ENCODE measurements at places on chromosomes 7 and 10. TPM values are rescaled to one million over a fixed set of nuclear protein-coding genes. Genes with fewer than 3 reads are reported as not detected.

- peaks cover 22% of the 10 kb centered on the region for H3K27me3 ChIP-seq
- no peak overlapping the region for H3K27ac ChIP-seq
- no peaks in the 10 kb centered on the region for H3K36me3 ChIP-seq
- H3K4me3 ChIP-seq: peak overlapping the region; percentile 99
- DNase-seq: peak; percentile 56
These were observed 9.4 kb downstream of the NXPH1 start for GRCh38 chr7:8442814-8443304.

ACTL6B gene
- total RNA-seq: 95.2 TPM

DNA sequence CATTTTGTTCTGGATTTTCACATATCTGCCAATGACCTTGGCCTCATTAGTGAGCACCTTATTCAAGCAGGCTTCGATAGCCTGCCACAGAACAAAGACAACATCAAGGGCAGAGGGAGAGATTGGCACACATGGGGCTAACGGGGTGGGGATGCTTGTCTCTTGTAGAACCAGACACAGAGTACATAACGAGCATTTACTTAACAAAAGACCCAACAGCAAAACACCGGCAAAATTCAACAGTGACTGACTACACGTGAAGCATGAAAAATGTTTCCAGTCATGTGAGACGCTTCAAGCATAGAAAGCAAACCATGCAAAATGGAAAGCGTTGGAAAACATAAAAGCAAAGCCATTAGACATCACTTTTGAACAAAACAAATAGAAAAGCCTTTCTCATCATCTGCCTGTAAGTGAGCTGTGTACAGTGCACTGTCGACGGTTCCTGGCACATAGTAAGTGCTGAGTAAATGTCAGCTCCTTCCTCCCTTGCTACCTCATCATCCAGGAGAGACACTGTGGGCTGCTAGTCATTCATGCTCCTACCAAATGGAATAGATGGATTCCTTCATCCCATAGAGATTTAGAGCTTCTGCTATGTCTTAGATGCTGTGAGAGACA lies 134.4 kb upstream of the AGK start:
- H3K27me3 ChIP-seq: peaks cover 2% of the 10 kb centered on the region
- H3K4me3 ChIP-seq: no peak overlapping the region
- no peak overlapping the region for H3K27ac ChIP-seq
- H3K4me1 ChIP-seq: no peaks in the 10 kb centered on the region

DNA sequence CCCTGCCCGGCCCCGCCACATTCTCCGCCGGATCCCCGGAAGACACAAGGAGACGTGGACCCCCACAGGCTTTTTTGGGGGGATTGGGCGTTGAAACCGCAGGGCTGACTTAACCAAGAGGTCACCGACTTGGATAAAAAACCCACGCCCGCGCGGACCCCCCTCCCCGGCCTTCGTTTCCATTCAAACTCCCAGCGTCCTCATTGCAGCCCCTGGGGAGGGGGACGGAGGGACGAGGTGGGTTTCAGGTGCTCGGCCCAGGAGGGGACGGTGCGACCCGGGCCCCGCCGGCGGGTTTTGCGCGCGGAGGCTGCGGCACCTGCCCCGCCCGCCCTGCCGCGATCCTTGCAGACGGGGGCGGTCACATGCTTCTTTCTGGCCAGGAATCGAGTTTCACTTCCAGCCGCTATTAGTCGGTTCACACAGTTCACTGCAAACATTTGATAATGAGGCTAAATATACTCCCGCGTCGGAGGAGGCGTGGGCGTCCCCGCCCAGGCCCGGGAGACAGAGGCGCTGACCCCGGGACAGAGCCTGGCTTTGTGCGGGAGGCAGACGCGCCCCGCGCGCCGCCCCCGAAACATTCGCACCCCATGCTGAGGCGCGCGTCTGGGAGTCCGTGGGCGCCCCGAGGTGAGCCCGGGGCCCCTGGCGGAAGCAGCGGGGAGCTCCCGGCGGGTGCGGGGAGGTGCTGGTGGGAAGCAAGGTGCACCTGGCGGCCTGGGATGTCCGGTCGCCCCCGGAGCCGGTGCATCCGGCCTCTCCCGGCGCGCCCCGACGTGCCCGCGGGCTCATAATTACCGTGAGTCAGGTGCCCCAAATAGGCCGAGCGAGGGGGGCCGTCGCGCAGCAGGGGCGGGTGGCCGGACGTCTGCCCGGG lies 2.7 kb upstream of the PDGFA start:
- DNase-seq: no peak
- no peak overlapping the region for H3K4me3 ChIP-seq
- peaks cover 12% of the 10 kb centered on the region for H3K27me3 ChIP-seq
- peaks cover 7% of the 10 kb centered on the region for H3K4me1 ChIP-seq
- no peak overlapping the region for H3K27ac ChIP-seq
